Foreskin keratinocyte (primary cell): ENCODE measurements at places on chromosomes 2 and 18.

- no peak for DNase-seq
Measured at GRCh38 chr2:65914244-65914786, 481.9 kb upstream of the SPRED2 start.

DNA sequence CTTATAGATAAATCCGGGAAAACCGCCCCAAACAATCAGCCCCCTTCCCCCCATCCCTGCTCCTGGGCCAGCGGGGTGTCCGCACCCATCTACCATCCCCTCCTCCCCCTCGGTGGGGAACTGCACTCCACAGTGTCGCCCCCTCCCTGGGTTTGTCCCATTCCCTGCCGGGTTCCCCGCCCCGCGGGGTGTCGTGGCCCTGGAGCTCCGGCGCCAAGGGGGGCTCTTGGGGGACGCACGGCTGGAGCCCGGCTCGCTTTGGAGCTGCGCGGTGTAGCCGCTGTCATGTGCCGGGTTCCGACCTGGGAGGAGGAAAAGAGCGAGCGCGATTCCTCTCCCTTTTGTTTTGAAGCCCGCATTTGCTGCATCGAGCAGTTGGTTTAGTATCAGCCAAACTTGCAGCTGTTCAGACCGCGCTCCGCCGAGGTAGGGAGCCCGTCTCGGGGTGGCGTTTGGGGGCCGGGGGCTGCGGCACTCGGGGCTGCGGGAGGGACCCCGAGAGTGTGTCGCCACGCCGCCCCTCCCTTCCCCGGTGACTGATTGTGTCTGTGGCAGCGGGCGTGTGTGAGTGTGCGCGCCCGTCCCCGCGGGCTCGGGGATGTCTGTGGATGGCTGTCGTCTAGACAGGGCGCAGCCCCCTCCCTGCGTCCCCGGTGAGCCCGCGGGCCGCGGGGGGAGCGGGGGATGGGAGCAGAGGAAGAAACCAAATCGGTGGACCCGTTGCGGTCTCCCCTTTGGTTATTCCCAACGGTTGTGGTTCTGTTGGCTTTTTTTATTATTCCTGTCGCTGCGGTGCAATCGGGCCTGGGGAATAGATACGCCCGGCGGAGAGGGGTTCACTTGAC lies 797 bp downstream of the CTIF start:
- DNase-seq = peak; percentile 61

- no peak for DNase-seq
Measured at GRCh38 chr2:53960476-53960875, 10.3 kb downstream of the PSME4 start.

GRCh38 chr2:211837706-211838105 lies 700.9 kb downstream of the ERBB4 start:
- DNase-seq = no peak
